ENCODE measurements at places on chromosomes 4 and X. TPM values are rescaled to one million over a fixed set of nuclear protein-coding genes. Genes with fewer than 3 reads are reported as not detected.
A peak's percentile ranks its signal among the peaks of the same experiment; 100 is the strongest.

DNA sequence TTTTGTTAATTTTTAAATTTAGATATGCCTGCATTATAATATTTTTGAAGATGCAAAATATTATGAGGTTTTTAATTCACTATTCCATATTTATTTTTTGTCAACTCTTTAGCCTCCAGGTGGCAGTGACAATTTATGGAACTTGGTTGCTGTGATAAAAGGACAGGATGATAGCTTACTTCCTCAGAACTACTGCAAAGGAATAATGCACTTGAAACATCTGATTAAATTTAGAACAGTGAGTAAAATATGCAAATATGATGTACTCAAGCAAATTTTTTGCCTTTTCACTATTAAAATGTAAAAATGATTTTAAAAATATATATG is 45.1 kb downstream of the SPATA4 start:
- no peak for DNase-seq

DNA sequence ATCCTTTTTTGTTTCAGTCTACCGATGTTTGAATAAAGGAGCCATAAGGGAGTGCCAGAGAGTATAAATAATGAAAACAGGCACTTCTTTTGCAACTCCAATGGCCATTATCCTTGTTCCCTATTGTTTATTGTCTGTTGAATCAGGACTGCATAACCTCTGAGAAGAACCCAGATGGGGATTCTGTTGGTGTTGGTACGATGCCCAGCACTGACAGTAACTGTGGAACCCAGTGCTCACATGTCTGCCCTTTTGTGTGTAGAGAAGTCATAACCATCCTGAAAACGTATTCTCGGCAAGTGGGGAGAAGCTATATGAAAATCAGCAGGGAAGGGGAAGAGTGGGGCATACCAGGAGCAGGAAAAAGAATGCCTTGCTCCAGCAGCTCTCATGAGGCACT is 195.1 kb upstream of the EDNRA start:
- DNase-seq = no peak

DNA sequence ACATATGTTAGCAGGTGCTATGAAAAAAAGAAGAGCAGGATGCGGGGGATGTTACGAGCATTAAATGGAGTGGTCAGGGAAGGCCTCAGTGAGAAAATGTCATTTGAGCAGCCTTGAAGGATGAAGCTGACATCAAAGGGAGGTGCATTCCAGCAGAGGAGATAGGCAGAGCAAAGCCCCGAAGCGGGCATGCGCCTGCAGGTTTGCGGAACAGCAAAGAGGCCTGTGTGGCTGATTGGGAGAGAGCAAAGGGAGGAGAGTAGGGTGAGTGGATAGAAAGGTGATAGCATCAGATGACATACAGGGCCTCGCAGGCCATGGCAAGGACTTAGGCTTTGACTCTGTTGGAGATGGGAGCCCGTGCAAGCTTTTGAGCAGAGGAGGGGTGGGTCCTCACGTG is 95.4 kb upstream of the GPR50 start:
- DNase-seq = no peak

DNA sequence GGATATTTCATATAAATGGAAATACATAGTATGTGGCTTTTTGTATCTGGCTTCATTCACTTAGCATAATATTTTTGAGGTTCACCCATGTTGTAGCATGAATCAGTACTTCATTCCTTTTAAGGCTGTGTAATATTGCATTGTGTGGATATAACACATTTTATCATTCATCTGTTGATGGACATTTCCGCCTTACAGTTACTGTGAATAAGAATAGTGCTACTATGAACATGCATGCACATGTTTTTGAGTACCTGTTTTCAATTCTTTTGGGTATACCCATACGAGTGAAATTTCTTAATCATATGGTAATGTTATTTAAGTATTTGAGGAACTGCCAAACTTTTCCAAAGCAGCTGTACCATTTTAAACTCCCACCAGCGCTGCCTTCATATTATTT is 539.6 kb upstream of the DIPK2B start:
- no peak for DNase-seq

DNA sequence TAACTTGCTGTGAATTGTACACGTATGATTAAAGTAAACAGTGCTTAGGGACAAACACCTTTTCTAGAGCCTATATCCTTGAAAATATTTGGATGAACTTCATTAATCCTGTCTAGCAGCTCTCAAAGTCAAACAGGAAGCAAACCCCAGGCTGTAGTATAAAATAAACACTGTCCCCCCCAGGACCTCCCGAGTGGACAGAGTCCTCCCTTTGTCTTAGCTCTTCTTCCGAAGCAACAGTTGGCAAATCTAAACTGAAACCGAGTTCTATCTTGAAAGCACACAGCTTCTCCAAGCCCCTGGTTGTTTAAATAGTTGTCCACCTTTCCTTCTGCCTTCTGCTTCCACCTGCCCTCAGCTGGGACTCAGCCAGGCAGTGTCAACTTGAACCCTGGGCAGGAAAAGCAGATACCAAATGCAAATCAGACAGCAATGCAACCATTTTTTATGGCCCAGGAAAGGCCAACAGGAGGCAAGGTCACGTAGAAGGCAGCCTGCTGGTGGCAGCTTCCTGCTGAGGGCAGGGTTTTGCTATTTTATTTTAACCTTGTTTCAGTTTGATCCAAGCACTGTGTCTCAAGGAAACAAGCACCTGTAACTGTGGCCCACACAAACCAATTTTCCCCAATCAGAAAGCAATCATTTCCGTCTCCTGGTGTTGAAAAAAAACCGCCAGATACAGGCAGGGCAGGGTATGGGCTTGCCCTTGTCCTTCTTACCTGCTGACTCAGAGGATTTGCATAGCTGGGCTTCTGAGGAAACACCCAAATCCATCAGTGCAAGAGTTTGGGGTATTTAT is 110.3 kb upstream of the KIT start:
- peak; percentile 28 for DNase-seq

- no peak for DNase-seq
These were observed 41.0 kb upstream of the UCP1 start for GRCh38 chr4:140609548-140610425.

DNA sequence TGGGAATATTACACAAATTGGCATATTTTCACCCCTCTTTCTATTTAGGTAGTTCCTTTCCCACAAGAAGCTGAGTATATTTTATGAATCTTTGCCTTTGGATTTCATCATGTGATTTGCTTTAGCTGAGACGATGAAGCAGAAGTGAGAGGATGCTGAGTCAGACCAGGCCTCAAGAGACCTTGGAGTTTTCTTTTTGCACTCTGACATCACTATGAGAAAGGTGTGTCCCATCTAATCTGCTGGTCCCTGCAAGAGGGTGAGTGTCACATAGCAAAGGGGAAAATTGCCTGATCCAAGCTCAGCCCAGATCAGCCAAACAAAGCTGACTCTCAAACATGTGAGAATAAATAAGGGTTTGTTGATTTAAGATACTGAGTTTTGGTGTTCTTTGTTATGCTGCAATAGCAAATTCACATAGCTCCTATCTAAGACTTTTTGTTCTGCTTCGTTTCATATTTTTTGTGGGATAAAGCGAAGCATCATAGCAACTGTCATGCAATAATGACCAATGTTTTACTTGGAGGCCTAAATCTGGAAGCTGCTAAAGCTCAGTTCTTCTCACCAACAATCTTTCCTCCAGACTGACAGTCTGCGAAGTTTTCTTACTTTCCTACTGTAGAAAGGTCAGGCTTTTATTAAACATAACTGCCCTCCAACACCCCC is 176.9 kb downstream of the PDHA2 start:
- no peak for DNase-seq

GRCh38 chrX:105462186-105462585 is 241.7 kb upstream of the TEX13A start:
- DNase-seq = no peak

- DNase-seq = no peak
These were observed at the start of gene RUFY3 for GRCh38 chr4:70721747-70722146. Gene RUFY3, plus strand, starts transcription at chr4:70721964. Its CDS starts 610 bp downstream, at chr4:70722574.

GRCh38 chr4:17296921-17297890 is 214.7 kb downstream of the QDPR start:
- no peak for DNase-seq

GRCh38 chr4:48570646-48571220 is 80.7 kb downstream of the ZAR1 start:
- DNase-seq = no peak

DNA sequence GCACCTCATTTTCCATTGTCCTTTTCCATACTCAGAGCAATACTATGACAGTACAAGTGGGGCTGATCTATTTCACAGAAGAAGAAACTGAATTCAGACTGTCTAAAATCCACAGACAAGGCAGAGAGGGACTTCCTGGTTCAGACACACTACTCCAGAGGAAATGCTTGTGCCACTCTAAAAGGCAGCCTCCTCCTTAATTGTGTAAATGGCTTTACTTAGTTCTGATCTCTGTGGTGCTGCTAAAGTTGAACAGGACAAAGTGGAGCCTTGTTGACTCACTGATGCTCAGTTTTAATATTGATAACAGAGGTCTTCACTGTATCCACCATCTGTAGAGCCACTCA is 122.4 kb downstream of the KIT start:
- DNase-seq = no peak

GRCh38 chr4:5750946-5751665 is 40.1 kb downstream of the EVC start:
- no peak for DNase-seq

DNA sequence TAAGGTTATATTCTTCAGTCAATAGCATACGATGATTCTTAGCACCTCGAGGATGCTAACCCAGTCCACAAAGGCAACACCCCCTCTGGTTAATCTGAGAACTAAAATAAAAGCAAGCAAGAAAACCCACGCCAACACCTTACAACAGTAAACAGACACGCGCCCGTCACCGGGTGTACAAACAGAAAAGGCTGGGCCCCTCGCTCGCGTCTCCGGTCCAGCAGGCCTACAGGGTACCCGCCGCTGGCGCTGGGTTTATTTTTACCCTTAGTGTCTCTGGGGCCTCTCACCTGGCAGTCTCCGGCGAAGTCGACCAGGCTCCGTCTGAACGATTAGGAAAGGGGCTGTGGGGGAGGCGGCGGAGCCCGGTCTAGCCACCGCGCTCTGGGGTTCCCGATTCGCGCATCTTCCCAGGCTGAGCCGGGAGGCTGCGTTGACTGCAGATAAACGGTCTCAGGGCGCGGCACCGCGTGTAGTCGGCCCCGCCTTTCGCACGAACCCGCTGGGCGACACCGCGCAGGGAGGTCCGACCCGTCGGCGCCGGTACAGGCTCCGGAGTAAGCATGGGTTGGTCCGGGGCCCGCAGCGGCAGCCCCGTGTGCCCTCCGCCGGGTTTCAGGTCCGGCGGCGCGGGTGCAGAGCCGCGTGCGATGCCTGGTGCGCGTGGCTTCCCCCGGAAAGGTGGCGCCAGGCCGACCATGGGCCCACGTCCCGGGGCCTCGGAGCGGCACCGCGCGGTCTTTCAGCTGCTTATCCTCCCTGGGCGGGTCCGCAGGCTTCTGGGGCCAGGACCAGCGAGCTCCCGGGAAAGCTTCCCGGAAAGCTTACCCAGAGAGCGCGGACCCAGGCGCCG is 441 bp downstream of the SLC9B2 start:
- peak; percentile 74 for DNase-seq

GRCh38 chr4:20832826-20833225 is 132.6 kb downstream of the PACRGL start:
- DNase-seq = no peak

- no peak for DNase-seq
These were observed 27.8 kb downstream of the ATP11C start for GRCh38 chrX:139905051-139905450.

DNA sequence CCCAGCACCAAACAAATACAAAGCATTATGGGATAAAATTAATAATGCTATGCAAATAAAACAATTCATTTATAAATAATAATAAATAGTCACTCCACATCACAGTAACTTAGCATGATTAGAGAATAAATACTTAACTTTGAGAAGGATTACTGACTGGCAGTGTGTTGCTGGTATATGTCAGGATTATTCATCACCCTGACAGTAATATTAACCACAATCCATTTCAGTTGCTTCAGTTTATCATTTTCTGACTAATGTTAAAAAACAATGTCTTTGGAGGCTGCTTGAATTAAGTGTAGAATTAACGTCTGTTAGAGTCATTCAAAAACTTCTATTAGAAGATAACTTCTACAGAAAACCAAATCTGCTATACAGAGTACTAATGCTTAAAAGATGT is 124.1 kb upstream of the MAB21L2 start:
- DNase-seq = no peak

GRCh38 chr4:111178231-111178630 is 555.4 kb upstream of the PITX2 start:
- no peak for DNase-seq

- DNase-seq = no peak
These were observed 169.9 kb upstream of the NDP start for GRCh38 chrX:44143061-44143602.

DNA sequence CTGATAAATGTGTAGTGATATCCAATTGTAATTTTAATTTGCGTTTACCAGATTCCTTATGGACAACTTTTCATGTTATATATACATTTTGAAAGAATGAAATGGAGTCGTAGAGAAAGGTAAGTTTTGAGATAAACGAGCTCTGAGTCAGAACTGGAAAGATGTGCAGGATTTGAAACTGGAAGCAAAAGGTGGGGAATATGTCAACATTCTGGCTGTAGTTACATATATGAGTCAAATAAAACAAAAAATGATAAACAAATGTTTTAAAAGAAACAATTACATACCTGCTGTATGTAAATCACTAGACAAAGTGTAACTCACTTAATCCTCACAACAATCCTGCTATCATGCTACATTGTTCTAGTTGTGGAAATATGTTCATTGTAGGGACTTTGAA is 84.0 kb downstream of the LPAR4 start:
- no peak for DNase-seq

DNA sequence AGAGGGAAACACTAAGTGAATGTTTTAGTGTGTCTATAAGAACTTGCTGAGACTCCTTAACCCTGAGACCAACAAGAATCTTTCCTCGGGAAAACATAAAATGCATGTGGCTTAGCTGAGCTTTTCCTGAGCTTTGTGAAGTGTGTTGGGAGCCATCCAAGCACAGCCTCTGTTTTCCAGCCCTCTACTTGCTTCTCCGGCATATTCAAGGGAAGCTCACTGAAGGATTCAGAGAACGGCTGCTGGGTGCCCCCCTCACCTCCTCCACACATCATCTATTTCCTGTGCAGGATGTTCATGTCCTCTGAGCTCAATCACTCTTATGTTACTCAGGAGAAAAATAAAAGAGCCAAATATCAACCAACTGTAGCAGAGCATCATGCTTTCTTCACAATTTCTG is 492.1 kb downstream of the IL15 start:
- DNase-seq = no peak

GRCh38 chr4:6824071-6824470 is 41.5 kb downstream of the KIAA0232 start:
- no peak for DNase-seq

- no peak for DNase-seq
These were observed 511.5 kb upstream of the GALNT7 start for GRCh38 chr4:172657081-172657480.

- DNase-seq = peak; percentile 4
These were observed 208.8 kb downstream of the SH2D1A start for GRCh38 chrX:124555036-124555595.

GRCh38 chr4:65600656-65601055 is 69.6 kb downstream of the EPHA5 start:
- DNase-seq = no peak

GRCh38 chr4:47837094-47837907 is 566 bp downstream of the CORIN start:
- peak; percentile 62 for DNase-seq

- DNase-seq = no peak
These were observed 451 bp upstream of the FGD1 start for GRCh38 chrX:54496517-54496852.

Gene GPR34
- 0.65 TPM for total RNA-seq

Gene ABCG2
- total RNA-seq = 0.25 TPM

Gene NAA11
- not detected for total RNA-seq

Gene PPEF1
- total RNA-seq = not detected

Gene NLGN3
- 0.63 TPM for total RNA-seq

Gene STATH
- not detected for total RNA-seq

Gene NPY2R
- total RNA-seq = not detected

Gene MAGEA12
- not detected for total RNA-seq
